ENCODE measurements at places on chromosomes 16 and 17.

DNA sequence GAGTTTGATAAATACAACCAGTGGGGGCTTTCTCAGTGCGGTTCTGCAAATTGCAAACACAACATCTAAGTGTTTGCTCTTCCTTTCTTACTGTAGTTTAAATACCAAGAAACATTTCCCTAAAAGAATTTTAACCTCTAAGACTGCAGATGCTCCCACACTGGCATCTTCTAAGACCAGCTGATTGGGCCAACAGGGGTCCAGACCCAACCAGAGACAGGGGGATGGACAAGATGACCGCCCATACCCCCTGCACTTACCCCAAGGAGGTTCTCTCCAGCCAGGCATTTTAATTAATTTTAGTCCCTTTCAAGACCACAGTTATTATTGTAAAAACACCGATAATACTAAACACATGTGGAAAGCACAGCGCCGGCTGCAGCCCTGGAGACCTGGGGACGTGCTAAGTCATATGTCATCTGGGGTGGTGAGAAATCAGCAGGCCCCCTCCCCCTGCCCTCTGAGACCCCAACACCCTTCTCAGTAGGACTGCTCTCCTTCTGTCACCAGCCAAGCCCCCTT is 242.3 kb downstream of the SOX9 start:
- no peak for DNase-seq

DNA sequence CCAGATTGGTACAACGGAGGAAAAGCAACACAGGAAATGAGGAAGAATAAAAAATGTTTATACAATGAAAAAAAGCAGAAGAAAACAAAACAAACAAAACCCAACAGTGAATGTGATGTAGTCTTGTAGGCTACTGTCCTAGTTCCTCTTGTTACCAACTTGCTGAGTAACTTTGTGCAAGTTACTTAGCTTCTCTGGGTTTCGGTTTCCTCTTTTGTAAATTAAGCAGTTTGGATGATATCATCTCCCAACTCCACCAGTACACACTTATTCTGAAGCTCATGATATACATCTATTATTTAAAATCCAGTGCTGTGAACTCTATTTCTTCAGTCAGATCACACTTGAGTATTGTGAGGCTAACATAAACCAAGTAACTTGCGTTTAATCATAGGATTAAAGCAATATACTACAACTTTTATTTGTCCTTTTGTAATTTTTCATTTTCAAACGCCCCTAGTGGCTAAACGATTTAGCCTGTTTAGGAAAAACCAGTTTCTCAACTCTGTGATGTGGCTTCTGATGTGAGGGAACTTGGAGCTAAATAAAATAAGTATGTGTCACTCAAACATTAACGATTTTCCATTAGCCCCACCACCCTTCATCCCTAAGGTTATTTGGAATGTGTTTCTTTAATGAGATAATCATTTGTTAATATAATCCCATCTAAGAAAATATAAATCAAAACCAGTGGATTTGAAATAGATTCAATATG is 1.4 kb upstream of the UNK start:
- DNase-seq, result no peak

- DNase-seq, result no peak
Observed at GRCh38 chr17:38762231-38762630, 9.7 kb downstream of the PSMB3 start.

- DNase-seq, result no peak
Observed at GRCh38 chr17:42132941-42133340, 10.3 kb downstream of the HSPB9 start.

DNA sequence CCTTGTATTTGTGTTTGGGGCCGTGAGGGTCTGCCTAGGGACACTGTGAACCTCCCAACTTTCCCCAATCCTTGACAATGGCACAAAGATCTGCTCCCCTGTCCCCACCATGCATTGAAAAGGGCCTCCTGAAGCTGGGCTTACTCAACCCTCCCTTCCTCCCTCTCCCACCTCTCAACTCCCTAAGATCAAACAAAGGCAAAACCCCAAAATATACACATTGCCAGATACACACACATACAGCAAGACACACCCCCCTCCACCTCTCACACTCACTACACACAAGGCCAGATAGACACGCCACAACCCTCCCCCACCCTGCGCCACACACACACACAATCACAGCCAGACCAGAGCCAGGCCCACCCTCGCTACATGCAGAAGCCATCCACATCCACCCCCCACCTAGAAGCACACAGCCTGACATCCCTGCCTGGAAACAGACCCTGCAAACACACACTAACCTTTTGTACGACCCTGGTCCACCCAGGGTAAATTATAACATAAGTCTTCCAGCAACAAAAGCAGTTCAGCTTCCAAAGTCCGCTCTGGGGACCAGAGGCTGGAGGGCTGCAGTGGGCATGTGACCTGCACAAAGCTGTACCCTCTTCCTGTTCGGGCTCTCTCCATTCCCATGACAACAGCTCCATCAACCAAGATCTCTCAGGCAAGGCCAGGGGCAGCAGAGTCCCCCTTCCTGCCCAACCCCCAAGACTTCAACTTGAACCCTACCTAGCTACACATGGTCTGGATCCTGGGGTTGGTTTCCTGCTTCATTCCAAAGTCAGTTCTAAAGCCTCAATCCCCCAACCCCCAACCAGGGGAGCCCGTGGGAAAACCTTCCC is 1.9 kb downstream of the PCGF2 start:
- no peak for DNase-seq

GRCh38 chr17:65231662-65232335 is 94.6 kb downstream of the RGS9 start:
- peak; percentile 85 for DNase-seq

Measured in ecto neural progenitor cell (in vitro differentiated cells).